IPS DF 6.9 (cell line): ENCODE measurements at places on chromosomes 3 and 15.

DNA sequence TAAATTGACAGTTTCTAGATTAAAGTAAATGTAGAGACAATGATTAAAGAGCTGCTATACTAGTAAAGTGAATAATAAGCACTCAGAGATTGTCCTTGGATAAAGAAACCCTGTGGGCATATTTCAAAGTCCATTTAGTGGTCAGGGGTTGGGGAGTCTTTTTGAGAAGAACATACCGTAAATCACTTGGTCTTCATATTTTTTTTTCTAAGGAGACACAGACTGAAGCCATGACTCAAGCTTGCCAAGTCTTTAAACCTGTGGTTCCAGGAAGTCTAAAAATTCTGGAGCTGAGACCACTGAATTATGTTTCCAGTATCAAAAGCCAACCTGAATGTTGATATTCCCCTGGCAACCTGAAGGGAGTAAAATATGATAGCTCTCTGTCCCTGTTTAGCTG is 171.0 kb downstream of the TPRG1 start:
- DNase-seq: no peak

- DNase-seq: no peak
Measured at GRCh38 chr15:59812250-59812870, 123.2 kb upstream of the BNIP2 start.

DNA sequence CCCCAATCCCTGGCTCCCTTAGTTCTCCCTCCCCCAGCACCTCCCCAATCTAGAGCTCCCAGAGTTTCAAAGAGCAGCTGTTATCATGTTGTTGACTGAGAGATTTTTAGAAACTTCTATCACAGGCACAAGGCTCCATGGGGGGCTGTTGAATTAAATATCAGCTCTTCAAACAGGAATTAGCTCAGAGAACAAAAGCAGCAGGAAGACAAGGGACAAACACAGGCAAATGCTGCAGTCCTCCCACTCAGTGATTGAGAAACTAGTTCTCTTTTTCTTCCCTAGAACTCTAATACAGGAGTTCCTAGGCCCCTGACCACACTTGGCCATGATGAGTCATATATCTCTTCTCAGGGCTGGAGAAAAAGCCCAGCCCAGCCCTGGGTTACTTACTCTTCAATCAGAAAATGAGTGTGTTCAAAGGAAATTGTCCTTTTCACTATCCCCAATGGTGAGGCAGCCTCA is 262.1 kb downstream of the IGSF11 start:
- DNase-seq: no peak

DNA sequence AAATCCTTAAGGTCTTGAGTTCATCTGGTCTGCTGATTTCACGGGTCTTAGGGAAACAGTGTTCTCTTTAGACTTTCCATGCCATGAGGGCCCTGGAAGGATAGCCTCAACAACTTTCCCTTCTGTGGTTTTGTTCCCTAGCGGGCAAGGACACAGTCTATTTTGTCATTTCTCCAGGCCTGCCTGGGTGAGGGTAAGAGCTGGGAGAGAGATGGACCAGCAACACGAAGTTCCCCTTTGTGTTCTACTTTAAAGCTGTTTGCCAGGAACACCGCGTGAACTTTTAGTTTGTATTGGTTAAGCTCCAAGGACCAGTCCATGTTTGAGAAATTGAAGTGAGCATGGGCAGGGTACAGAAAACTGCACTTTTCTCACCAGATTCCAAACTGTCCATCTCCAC is 20.9 kb downstream of the ST3GAL6 start:
- no peak for DNase-seq

DNA sequence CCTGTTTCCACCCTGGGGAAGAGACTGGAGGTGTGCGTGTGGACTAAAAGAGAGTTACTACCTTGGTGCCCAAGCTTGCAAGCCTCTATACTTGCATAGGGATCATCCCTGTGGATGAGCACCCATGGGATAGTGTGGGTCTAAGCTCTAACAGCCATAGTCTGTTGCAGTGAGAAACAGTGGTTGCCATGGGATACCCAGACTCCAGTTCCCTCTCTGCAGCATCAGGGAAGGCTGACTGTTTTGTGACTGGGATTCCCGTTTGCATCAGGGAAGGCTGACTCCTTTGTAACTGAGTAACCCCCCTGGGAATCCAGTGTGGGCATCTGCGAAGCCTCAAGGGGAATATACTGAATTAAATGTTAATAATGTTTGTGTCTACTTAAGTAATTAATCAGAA is 196.1 kb downstream of the ZNF621 start:
- DNase-seq: no peak

GRCh38 chr3:126355251-126355650 is 2.0 kb downstream of the KLF15 start:
- DNase-seq: no peak

DNA sequence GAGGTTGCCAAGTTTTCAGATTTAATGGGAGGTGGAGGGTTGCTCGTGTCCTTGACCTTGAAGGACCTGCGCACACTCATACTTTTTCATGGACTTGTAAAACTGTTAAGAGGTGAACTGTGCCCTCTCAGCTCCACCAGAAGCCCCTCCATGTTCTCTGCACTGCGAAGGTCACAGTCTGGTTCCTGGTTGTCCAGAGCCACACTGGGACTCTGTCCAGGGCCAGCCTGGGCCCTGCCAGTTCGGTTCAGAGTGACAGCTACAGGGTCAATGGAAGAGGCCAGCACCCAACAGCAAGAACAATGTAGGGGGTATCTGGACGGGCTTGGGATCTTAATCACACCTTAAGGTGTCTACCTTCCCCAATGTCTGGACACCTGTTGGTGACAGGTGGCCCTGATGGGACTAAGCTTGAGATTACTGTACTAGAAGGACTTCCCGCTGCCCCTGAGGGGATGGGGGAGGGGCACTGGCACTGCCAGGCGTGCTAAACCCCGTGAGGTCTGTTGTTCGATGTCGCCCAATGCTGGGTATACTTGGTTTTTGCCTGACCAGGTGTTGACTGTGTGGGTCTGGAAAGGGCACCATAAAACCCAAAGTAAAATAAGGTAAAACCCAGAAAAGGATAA is 34.7 kb downstream of the GRK7 start:
- DNase-seq: no peak

DNA sequence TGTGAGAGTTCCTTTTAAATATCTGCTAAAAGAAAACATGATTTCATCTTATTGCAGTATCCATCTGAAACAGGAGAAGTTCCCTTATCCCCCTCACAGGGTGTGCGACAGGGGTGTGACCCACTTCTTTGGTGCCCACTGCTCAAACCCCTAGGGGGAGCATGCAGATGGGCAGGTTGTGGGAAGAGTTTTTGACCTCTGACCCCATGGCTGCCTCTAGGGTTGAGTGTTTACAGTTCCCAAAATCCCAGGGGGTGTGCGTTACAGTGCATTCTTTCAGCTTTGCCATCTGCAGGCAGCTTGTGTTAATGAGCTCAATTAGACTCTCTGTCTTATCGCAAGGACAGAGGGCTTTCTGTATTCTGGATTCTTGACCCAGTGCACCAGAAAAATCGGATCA is 443.2 kb upstream of the FRG2C start:
- DNase-seq: no peak

DNA sequence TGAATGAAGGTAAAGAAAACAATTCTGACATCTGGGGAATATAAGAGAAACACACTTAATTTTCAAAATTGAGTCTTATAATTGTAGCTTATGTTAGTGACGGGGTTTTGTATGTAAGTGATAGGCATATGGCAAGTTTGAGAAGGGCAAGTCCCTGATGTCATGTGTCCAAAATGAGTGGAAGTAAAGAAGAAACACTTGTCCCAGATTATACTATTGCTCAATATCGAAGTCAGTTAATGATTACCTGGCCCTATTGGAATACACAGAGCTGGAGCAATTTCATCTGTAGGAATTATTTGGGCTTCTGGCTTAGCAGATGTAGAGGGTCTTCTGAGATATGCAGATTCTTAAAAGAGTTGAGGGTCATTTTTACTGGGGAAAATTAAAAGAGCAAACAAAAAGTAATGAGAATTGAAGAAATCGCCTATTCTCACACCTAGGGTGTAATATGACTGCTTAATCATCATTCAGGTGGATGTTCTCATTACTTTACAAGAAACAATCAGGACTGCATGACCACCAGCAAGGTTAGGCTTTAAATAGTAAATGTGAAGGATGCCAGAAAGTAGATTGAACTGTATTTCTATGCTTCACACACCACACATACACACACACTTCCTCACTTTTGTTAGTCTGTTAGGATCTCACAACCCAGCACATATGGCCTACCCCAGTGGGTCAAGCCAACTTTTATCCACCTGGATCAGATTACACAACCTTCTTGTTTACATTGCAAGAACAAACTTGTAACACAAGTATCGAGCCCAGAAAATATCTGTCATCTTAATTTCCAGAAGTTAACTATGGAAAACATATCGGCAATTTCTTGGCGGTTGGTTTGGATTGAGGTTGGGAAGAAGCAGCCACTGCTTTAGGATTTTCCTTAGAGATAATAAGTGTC is 183.3 kb upstream of the LRRC3B start:
- no peak for DNase-seq

- DNase-seq: no peak
Measured at GRCh38 chr3:171285287-171285686, 174.9 kb downstream of the TNIK start.

DNA sequence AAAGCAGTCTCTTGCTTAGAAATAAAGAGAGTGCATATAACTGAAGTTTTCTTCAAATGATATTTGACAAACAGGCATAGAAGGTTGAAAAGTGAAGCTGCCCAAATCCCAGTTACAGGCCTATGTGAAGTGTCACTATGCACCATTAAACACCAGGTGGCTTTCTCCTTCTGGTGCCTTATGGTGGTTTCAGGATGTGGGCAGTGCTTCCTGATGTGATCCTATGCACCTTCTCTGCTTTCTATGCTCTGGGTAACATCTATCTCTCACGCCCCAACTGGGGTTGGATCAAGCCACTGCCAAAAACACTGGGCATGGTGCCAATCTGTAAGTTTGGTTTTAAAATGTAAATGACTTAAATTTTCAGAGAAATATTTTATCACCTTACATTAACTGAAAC is 744.7 kb downstream of the TUSC7 start:
- DNase-seq: no peak

DNA sequence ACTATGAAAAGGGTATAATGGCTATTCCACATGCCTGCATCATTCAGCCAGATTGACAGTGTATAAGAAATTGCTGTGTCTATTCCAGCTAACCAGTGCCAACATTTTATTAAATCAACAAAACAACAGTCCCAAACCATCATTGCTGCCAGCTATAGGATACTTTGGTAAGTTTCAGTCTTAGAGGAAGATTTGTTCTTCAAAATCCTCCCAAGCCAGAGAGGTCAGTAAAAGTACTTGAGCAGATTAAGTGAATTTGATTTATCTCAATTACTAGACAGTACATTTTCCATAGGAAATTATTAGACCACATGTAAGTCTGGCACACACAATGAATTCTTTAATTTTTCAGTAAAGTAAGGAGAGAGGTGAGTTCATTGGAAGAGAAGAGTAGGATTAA is 50.7 kb downstream of the TFG start:
- no peak for DNase-seq

DNA sequence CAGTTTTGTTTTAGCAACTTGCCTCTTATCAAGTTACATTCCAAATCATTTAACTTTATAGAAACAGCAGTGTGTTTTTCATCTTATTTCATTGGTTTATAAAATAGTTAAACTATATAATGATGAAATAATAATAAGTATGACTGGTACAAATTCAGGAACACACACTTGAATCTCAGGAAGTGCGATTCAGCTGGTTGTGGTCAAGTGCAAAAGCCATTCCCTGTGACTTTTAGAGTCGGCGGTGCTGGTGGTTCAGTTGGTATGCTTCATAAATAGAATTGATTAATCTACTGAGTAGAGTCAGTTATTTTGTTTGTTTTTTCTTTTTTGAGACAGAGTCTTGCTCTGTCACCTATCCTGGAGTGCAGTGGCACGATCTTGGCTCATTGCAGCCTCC is 22.7 kb downstream of the SACM1L start:
- DNase-seq: no peak

- no peak for DNase-seq
Measured at GRCh38 chr3:17605032-17605431, 137.4 kb downstream of the TBC1D5 start.

- DNase-seq: peak; percentile 31
Measured at GRCh38 chr3:197349368-197349767, 51.0 kb upstream of the DLG1 start.

DNA sequence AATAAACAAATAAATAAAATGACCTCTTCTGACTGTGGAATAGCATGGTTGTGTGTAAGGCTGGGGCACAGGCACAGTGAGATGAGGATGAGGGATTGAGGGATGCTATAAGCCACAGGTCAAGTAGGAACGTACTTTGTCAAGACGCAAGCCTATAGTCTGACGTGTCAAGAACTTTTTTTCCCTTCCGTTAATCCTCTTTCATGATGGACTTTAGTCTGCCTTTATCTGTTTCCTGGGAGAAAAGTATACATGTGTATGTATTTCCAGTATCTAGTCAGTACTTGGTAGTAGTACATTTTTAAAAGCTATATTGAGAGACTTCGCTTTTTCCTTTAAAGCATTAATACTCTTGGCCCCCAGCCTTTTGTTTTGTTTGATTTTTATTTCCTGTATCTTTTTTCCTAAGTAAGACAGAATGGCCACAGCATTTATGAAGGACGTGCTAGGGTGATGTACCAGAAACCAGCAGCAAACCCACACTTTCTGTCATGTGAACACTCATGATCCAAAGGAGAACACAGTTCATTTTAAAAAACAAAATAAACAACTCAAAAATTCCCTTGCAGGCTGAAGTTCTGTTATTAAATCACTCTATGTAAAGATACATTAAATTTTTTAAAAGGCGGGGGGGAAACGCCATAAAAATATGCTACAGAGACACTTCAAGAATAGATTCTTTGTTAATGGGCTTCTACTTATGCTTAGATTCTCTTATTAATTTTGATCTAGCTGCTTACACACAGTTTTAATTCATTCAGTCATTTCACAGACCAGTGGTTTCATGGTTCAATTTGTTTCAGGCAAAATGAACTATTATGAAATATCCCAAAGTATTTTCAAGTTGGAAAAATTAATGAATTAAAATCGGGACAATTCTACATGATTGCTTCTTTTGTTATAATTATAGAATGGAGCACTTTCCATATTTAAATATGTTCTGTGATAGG is 114.7 kb downstream of the SNRK start:
- no peak for DNase-seq

DNA sequence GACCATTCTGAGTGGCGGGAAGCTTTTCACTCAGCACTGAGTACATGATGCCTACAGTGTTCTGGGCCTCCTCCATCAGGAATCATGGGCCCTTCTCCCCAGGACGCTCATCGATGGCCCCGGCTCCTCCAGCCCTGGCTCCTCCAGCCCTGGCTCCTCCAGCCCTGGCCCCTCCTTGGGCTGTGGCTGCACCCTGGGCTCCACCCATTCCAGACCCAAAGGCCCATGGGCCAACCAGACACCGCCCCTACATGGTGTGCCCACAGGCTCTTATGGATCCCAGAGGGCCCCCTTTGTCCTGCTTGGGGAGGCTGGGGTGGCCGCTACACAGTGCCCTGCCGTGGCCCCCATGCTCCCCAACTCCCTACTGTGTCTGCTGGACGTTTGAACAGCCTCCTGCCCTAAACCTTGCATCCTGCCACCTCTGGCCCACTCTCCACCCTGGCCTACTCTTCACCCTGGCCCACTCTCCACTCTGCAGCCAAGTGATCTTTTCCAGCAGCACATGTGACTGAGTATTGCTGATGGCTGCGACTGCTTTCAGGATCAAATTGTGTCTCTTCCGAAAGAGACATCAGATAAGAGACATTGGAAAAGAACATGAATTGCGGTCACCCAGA is 57.9 kb downstream of the APBA2 start:
- DNase-seq: no peak
